ENCODE measurements at places on chromosomes 7 and 10. TPM values are rescaled to one million over a fixed set of nuclear protein-coding genes. Genes with fewer than 3 reads are reported as not detected.

MACROH2A2 gene
- total RNA-seq, result 3.9 TPM

ZC3HAV1 gene
- total RNA-seq, result 25.3 TPM

KIAA1217 gene
- 3.4 TPM for total RNA-seq

ACSM6 gene
- not detected for total RNA-seq

LRGUK gene
- 0.12 TPM for total RNA-seq

LMBR1 gene
- 59.7 TPM for total RNA-seq

CALHM3 gene
- total RNA-seq, result not detected

ATOH7 gene
- not detected for total RNA-seq

NPY gene
- not detected for total RNA-seq
